Activated CD4-positive, CD25-positive, alpha-beta regulatory T cell treated with anti-CD3 and anti-CD28 coated beads, Interleukin-2, amount 50 U/mL, for 16 hours (primary cell): ENCODE measurements at places on chromosomes 12 and 14.
A peak's percentile ranks its signal among the peaks of the same experiment; 100 is the strongest.

DNA sequence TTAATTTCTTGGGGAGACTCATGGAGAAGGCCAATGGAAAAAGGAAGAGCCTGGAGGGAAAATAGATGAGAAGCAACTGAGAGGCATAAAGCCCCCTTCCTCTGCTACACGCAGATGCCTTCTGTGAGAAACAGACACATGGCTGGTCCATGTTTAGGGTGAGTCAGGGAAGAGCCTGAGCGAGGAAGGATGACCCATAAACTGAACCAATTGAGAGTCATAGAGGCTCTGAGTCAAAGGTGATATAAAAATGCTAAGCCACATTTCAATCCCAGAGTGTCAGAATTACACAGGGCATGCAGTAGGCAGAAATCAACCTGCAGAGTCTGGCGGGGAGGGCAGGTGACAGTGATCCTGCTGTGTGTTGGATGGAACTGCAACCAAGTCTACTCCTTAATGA lies 30.1 kb upstream of the NEDD1 start:
- DNase-seq: no peak

DNA sequence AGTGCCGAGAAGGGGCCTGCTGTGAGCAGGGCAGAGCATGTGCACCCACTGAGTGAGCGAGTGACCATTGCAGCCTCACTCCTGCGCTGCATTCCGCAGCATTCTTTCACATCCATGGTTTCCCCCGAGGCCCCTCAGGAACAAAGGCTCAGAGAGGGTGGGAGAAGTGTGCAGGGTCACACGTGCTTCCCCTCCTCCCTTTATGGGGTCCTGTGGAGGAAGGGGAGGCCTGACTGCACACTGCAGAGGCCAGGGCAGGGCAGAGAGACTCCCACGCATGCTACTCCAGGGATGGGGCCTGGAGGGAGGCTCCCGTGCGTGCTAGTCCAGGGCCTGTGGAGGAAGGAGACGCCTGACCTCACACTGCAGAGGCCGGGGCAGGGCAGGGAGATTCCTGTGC lies 63.2 kb downstream of the DIO3 start:
- DNase-seq: no peak

GRCh38 chr12:111405859-111406473 lies at the start of gene SH2B3:
TSS of gene SH2B3 (plus strand) at chr12:111405923. CDS start at chr12:111418146, 12,223 bp downstream.
- DNase-seq: peak; percentile 60

- DNase-seq: no peak
Measured at GRCh38 chr12:42332301-42333285, 6.6 kb downstream of the PPHLN1 start.

DNA sequence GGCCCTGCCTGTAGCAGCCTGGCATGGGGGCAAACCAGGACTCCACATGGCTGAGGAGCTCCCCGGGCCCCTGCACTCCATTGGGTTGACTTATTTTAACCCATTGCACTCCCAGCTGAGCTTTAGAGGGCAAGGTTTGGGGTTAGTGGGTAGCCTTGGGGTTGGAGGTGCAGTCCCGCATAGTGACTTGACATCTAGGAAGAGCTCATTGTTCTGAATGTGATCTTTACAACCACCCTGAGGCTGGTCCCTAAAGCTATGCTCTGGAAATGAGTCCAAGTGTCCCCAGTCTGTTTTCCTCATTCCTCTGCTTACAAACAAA lies 36.4 kb downstream of the NFKBIA start:
- no peak for DNase-seq

GRCh38 chr12:100163416-100164152 lies 20.9 kb upstream of the BLTP3B start:
- DNase-seq: peak; percentile 26

GRCh38 chr14:99055816-99056215 lies 216.2 kb downstream of the BCL11B start:
- DNase-seq: peak; percentile 8

DNA sequence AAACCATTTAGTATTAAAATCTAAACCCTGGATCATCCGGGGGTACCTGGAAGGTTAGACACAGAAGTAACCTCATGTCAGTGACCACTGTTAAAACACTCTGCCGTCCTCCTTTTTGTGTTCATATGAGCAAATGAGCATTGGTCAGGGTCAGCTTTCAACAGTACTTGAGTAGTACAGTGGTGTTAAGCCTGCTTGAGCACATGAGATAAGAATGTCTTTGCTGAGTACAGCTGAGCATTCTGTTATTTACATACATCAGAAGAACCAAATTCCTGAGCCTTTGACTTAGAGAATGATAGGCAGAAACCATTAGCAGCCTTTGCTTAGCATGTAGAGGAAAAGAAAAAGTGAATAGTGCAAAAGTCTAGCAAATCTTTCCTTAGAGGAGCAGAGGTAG lies 38.6 kb upstream of the LRTM2 start:
- DNase-seq: no peak

DNA sequence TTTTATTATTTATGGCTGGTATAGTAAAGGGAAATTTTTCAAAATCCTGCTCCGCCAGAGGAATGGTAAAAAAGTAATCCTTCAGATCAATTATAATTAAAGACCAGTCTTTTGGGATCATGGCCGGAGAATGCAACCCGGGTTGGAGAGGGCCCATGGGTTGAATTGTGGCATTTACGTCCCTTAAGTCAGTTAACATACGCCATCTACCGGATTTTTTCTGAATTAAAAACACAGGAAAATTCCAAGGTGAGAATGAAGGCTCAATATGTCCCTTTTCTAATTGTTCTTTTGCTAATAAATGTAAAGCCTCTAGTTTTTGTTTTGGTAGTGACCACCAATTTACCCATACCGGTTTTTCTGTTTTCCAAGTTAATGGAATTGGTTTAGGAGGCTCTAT lies 602.8 kb downstream of the ALG10 start:
- no peak for DNase-seq

DNA sequence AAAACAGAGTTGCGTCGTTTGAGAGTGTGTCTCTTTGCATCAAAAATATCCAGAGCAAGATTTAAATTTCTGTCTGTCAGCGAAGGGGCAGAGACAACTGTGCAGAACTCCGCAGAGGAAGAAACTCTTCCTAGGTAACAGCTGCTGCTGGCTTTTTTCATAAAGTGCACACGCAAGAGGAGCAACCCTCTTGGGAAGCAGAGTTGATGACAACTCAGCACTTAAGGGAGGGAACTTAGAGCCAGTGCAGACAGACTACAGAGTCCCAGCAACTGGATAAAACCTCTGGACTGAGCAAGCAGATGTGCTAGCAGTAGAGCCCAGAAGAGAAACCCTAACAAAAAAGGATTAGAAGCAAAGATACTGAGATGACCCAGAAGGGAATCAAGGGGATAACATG lies 337.1 kb downstream of the PCNX1 start:
- DNase-seq: no peak

DNA sequence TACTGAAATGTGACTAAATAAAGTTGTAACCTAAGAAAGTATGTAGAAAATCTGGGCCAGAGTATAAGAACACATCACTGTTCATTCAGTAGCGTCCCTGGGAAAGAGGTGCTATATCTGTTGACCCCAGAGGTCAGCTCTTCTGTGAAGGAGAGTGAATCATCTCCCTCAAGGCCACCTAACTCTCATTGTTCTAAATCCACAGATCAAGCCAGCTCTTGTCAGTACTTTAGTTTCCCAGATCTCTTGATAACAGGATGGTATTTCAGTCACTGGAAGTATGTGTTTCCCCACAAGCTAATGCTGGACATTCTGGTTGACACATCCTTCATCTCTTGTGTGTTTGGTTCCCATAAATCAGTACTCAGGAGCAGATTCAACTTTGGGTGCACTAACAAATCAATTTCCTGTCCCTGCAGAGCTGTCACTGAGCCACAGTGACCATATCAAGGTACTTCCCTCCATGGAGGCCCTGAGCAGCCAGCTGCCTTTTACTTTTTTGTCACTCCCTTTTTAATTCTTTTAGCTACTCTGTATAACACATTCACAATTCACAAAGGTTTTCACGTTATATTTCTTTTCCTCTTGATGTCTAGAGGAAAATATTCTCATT lies 7.8 kb downstream of the KRT1 start:
- no peak for DNase-seq

GRCh38 chr12:94725375-94726168 lies 75.2 kb upstream of the TMCC3 start:
- no peak for DNase-seq

- DNase-seq: no peak
Measured at GRCh38 chr12:92356425-92356824, 210.8 kb upstream of the BTG1 start.

DNA sequence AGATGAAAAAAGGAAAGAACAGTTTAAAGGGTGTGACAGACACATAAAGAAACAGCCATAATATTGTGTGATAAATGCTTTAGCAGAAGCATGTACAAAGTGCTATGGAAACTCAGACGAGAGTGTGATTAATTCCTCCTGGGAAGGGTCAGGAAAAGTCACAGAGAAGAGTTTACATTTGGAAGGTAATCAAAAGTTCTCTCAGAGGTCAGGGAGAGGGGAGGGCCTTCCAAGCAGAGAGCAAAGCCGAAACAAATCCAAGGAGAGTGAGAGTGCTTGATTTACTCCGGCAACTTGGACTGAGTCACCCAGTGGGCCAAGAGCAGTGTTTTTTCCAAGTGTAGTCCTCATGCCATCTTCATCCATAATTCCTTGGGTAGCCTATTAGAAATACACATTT lies 108.3 kb downstream of the IGF1 start:
- DNase-seq: no peak

DNA sequence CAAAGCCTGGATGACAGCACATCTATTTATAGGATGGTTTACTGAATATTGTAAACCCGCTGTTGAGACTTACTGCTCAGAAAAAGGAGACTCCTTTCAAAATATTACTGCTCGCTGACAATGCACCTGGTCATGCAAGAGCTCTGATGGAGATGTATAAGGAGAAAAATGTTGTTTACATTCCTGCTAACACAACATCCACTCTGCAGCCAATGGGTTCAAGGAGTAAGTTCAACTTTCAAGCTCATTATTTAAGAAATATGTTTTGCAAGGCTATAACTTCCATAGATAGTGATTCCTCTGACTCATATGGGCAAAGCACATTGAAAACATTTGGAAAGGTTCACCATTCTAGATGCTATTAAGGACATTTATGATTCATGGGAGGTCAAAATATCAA lies 201.7 kb downstream of the SNAPC1 start:
- no peak for DNase-seq

GRCh38 chr14:61179061-61179690 lies 102.0 kb downstream of the TMEM30B start:
- DNase-seq: no peak

DNA sequence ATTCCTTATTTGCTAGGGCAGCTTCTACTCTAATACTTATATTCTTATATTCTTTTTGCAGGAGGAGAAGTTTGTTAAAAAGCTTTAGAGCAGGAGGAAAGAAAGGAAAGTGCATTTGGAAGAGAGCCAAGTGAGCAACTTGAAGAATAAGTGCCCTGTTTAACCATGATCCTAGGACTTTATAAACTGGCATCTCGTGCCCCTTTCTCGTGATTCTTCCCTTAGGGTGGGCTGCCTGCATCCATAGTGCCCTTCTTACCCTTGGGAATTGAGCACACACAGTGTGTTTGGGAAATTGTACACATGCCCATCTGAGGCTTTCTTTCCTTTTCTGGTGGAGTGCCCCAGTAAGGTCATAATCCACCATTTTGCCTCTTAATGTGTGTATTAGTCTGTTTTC lies 141.9 kb downstream of the NUBPL start:
- no peak for DNase-seq

- DNase-seq: peak; percentile 73
Measured at GRCh38 chr12:124466216-124467128, 100.9 kb downstream of the NCOR2 start.

- no peak for DNase-seq
Measured at GRCh38 chr14:37443461-37443860, 151.6 kb downstream of the FOXA1 start.

GRCh38 chr14:48430805-48431204 lies 755.4 kb upstream of the MDGA2 start:
- no peak for DNase-seq

- no peak for DNase-seq
Measured at GRCh38 chr12:24711056-24712008, 237.6 kb downstream of the BCAT1 start.

DNA sequence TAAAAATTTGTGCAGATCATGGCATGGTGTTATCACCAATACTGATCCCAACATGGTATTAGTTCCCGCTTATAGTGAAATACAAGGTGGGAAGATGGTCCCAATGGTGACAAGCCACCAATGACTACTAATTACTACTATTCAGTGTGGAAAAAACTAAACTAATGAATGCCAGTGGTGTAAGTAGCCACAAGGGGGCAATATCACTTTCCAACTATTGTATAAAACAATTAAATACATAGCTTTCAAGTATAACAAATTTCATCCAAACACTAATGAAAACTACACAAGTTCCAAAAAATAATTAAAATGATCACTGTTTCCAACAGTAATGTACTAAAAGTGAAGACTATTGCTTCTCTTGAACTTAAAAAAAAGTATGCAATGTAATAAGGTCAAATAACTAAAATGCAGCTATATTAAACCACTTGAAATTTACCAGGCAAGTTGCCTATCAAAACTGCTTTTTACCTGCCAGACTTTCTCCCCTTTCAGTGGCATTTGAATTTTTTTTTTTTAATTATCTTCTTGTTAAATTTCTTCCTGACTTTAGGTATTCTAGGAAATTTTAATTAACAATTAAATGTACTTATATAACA lies 58.0 kb downstream of the PAPLN start:
- no peak for DNase-seq

DNA sequence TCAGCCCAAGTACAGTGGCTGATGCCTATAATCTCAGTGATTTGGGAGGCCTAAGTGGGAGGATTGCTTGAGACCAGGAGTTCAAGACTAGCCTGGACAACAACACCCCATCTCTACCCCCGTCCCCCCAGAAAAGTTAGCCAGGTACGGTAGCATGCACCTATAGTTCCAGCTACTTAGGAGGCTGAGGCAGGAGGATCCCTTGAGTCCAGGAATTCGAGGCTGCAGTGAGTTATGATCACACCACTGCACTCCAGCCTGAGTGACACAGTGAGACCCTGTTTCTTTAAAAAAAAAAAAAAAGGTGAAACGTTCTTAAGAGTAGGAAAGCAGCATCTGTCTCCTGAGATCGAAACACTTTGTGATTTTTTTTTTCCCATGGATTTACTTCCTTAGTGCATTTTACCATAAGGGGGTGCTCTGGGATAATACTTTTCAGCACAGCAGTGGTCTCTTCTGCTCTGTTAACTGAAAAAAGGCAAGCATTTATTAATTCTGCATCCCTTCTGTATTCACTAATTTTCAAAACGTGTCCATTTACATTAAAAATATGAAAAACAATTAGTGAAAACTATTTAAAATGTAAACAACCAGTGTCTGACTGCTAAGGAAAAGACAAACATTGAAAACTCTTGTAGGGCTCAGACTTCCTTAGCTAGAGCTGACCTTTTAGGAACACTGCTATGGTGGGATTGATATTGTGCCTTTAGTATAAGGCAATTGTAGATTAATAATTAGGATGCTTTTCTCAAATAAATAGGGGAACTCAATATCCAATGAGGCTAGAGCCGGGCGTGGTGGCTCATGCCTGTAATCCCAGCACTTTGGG lies 31.2 kb upstream of the USP44 start:
- no peak for DNase-seq
